ENCODE measurements at places on chromosomes 7 and 10.

- DNase-seq: no peak
Observed at GRCh38 chr10:6671976-6672375, 91.9 kb upstream of the PRKCQ start.

DNA sequence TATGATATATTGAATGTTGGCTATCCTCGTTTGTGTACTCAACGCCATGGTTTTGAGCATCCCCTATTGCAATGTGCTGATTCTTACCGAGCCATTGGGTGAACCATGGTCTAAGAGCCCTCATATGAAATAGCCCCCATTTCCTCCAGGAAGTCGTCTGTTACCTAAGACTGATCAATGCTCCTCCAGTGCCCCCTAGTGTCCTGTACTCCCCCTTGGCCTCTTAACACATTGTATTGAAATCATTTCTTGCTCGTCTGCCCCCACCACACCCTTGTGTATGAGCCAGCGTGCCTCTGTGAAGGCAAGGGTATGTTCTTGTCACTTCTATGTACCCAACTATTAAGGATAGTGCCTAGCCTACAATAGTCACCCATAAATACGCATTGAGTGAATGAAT is 11.2 kb upstream of the SLC35B4 start:
- DNase-seq: no peak

DNA sequence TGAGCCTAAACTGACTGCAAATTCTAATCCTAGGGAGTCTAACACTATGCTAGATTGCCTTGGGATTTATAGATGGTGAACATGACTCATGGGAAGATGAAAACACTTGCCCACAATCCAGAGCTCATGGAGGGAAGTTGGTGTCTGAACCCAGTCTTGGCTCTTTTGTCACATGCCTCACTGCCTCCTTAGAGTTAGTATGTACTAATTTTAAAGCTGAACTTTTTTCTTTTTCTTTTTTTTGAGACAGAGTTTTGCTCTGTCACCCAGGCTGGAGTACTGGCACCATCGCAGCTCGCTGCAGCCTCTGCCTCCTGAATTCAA is 14.4 kb downstream of the MRPL32 start:
- no peak for DNase-seq

DNA sequence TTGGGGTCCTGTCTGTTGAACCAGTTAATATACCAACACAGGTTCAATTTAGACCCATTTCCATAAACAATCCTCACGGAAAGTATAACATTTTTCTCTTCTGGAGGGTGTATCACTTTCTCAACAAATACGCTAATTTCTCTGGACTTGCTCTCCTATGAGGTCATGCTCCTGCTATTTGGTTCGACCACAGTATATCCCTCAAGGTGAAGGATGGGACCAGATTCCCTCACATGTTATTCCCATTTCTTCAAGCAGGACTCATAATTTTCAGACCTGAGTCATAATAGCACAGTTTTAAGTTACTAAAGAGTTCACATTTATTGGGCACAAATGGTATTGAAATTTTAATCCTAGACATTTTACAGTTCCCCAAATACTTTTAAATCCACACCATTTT is 57.2 kb downstream of the ADAM12 start:
- DNase-seq: no peak
